ENCODE measurements at places on chromosomes 7 and 10.

- no peak for DNase-seq
- H3K27ac ChIP-seq = no peak overlapping the region
- H3K27me3 ChIP-seq = peaks cover 27% of the 10 kb centered on the region
- no peak overlapping the region for H3K4me3 ChIP-seq
Measured at GRCh38 chr7:138036135-138036534, 34.2 kb upstream of the CREB3L2 start.

DNA sequence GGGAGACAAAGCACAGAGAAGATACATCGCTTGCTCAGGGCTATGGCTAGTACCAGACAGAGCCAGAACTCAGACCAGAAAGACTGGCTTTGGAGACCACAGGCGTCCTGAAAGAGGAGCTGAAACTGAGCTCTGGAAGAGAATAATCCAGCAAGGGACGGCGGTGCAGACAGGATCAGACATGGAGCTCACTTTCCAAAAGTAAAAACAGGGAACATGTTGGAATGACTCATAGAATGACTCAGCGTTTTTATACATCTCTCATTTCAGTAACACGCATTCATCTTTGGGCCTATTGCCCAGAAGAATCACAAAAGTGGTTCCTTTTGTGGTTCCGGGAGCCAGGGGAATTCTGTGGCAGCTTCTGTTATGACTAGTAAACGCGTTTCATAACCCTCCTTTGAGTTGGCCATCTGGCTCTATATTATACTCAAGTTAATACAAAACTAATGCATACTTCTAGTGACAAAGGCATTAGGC is 37.2 kb downstream of the PLEKHS1 start:
- H3K36me3 ChIP-seq = no peaks in the 10 kb centered on the region
- H3K4me3 ChIP-seq = no peak overlapping the region
- H3K27ac ChIP-seq = no peak overlapping the region
- no peaks in the 10 kb centered on the region for H3K4me1 ChIP-seq

DNA sequence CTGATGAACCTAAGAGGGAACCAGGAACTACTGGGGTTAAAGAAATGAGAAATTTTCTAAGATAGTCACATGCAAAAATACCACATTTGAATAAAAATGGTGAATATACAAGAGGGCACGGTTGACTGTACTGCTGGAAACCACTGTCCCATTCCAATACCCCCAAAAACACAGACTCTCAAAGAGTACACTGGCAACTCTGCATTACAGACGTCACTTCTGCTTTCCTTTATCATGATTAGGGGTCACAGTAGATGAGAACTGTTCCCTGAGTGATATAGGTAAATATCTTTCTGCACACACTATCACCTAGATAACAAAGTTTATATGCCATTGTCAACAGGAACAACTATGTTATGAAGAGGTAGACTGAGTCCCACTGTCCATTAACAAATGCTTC is 69.5 kb downstream of the RAPGEF5 start:
- H3K27ac ChIP-seq = no peak overlapping the region
- H3K4me3 ChIP-seq = no peak overlapping the region
- no peak for DNase-seq

DNA sequence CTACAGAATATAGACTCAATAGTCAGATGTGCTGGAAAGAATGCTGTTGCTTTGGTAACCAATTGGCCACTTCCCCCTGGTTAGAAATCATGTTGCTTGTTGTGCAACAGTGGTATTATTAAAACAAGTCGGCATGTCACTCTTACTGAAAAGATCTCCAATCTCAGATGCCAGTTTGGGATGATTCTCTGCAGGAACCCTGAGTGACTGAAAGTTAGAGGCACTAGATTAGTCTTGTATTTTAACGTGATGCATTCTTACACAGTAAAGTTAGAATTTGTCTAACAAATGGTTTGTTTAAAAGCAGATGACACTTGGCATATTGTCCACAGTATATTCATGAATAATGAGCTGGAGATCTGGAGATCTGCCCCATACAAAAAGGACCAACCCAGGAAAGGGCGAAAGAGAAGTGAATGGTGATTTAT is 287.6 kb downstream of the TWIST1 start:
- H3K27ac ChIP-seq = no peak overlapping the region
- H3K4me1 ChIP-seq = no peaks in the 10 kb centered on the region
- H3K36me3 ChIP-seq = no peaks in the 10 kb centered on the region
- H3K27me3 ChIP-seq = no peaks in the 10 kb centered on the region
- no peak overlapping the region for H3K4me3 ChIP-seq

DNA sequence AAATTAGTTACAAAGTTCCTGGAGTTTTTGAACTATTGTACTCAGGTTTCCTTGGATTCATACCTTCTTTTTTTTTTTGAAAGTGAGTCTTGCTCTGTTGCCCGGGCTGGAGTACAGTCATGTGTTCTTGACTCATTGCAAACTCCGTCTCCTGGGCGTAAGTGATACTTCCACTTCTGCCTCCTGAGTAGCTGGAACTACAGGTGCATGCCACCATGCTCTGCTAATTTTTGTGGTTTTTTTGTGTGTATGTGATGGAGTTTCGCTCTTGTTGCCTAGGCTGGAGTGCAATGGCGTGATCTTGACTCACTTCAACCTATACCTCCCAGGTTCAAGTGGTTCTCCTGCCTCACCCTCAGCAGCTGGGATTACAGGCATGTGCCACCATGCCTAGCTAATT is 22.3 kb downstream of the MCM10 start:
- no peak overlapping the region for H3K4me3 ChIP-seq

GRCh38 chr10:17154116-17154515 is 24.5 kb upstream of the CUBN start:
- H3K36me3 ChIP-seq = peaks cover 10% of the 10 kb centered on the region
- no peak overlapping the region for H3K4me3 ChIP-seq
- no peaks in the 10 kb centered on the region for H3K4me1 ChIP-seq
- no peaks in the 10 kb centered on the region for H3K27me3 ChIP-seq
- no peak overlapping the region for H3K27ac ChIP-seq

- peaks cover 11% of the 10 kb centered on the region for H3K4me1 ChIP-seq
- no peak for DNase-seq
- H3K36me3 ChIP-seq = peaks cover 4% of the 10 kb centered on the region
Measured at GRCh38 chr10:5943536-5943935, 33.8 kb downstream of the IL15RA start.

- peak overlapping the region; percentile 7 for H3K4me3 ChIP-seq
- H3K27me3 ChIP-seq = no peaks in the 10 kb centered on the region
- peak overlapping the region; percentile 67 for H3K27ac ChIP-seq
- H3K36me3 ChIP-seq = no peaks in the 10 kb centered on the region
- DNase-seq = peak; percentile 28
Measured at GRCh38 chr7:74002474-74003017, 25.4 kb upstream of the ELN start.
